Fibroblast of skin of right biceps (primary cell): ENCODE measurements at places on chromosomes 6 and 20.

GRCh38 chr20:46362921-46363867 lies 43.2 kb downstream of the ELMO2 start:
- no peak for DNase-seq

- DNase-seq, result peak; percentile 41
Observed at GRCh38 chr20:34753706-34754461, 49.7 kb downstream of the TP53INP2 start.

- DNase-seq, result peak; percentile 95
Observed at GRCh38 chr6:42453031-42453653, 1.4 kb upstream of the TRERF1 start.

DNA sequence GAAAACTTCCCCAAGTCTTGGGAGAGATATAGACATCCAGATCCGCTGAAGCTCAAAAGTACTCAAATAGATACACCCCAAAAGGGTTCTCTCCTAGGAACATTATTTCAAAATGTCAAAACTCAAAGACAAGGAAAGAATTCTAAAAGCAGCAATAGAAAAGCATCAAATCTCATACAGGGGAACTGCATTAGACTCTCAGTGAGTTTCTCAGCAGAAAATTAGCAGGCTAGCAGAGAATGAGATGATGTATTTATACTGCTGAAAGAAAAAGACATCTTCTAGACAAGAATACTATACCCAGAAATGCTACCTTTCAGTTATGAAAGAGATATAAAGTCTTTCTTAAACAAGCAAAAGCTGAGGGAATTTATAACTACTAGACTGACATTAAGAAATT lies 75.5 kb upstream of the RIMS1 start:
- no peak for DNase-seq

GRCh38 chr6:92962846-92963245 lies 456.5 kb downstream of the EPHA7 start:
- DNase-seq, result no peak

DNA sequence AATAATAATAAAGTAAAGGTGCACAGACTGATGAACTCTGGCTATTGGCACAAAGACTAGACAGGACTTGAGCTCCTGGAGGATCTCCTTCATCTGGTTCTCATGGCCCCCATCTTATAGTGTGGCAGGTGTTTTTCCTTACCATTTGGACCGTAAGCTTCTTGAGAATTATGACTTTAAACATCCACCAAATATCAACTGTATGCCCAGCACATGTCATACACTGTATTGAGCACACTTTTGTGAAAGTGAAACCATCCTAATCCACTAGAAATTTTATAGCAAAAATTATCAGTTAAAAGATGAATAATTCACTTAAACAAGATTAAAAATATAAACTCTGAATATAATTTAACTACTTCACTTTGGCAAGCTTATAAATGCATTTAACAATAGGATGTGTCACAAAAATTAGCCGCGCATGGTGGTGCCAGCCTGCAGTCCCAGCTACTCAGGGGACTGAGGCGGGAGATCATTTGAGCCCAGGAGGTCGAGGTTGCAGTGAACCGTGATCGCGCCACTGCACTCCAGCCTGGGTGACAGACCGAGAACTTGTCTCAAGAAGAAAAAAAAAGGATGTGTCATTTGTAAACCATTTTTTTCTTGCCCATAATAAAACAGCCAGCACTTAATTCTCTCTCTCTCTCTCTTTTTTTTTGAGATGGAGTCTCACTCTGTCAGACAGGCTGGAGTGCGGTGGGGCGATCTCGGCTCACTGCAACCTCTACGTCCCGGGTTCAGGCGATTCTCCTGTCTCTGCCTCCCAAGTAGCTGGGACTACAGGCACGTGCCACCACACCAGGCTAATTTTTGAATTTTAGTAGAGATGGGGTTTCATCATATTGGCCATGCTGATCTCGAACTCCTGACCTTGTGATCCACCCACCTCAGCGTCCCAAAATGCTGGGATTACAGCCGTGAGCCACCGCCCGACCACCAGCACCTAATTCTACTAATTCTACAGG lies 9.1 kb downstream of the HIVEP2 start:
- DNase-seq, result no peak

- DNase-seq, result no peak
Observed at GRCh38 chr6:167416676-167417430, 92.0 kb downstream of the TTLL2 start.

DNA sequence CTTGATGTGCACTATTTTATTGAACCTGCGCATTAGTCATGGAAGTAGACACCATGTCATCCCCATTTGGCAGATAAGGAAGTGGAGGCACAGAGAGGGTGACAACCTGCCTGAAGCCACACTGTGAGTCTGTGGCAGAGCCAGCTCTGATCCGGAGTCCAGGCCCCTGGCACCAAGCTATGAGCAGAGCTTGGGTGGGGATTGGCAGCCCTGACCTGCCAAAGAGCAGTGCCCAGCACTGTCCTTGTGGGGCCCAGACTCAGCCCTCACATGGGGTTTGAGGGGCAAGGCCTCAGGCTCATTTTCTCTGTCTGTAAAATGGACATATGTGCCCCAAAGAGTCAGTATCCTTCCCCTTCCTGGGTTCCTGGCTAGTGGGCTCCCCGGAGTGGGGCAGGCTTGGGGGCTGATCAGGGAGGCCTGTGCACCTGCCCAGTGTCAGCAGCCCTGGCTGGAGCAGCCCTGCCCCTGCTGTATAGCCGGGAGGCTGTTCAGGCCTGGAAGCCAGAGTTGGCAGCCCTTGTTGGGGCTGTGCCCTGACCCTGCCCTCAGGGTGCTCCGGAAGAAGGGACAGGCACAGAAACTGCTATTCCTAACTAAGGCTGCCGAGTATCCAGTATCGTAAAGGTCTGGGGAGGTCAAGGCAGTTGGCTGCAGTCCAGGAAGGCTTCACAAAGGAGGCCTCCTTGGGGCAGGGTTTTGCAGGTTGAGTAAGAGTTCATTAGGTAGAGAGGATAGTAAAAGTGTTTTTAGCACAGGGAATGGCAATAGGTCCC lies 38.7 kb downstream of the TGM2 start:
- no peak for DNase-seq

- DNase-seq, result peak; percentile 22
Observed at GRCh38 chr6:66964216-66964615, 1257.2 kb upstream of the EYS start.

DNA sequence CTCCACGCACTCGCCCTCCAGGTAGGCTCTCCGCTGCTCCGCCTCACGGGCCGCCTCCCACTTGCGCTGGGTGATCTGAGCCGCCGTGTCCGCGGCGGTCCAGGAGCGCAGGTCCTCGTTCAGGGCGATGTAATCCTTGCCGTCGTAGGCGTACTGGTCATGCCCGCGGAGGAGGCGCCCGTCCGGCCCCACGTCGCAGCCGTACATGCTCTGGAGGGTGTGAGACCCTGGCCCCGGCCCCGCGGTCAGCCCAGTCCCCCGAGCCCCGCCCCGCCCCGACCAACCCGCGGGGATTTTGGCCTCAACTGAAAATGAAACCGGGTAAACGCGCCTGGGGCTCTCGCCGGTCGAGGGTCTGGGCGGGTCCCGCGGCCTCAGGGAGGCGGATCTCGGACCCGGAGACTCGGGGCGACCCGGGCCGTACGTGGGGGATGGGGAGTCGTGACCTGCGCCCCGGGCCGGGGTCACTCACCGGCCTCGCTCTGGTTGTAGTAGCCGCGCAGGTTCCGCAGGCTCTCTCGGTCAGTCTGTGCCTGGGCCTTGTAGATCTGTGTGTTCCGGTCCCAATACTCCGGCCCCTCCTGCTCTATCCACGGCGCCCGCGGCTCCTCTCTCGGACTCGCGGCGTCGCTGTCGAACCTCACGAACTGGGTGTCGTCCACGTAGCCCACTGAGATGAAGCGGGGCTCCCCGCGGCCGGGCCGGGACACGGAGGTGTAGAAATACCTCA lies 598 bp downstream of the HLA-B start:
- no peak for DNase-seq

DNA sequence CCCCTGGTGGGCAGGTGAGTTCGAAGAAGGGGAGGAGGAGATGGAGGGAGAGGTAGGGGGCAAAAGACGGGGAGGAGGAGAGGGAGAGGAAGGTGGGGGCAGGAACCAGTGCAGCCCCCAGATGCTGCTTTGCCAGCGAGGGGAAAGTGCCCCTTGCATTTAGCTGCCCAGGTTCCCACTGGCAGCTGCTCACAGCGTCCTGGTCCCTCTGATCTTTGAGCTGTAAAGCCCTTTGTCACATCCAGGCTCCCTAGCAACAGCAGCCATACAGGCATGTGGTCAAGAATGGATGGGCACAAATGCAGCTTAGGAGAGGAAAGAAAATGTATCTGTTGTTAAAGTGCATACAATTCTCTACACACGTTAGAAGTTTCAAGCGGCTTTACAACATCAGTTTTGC lies 160.9 kb downstream of the CD83 start:
- no peak for DNase-seq

DNA sequence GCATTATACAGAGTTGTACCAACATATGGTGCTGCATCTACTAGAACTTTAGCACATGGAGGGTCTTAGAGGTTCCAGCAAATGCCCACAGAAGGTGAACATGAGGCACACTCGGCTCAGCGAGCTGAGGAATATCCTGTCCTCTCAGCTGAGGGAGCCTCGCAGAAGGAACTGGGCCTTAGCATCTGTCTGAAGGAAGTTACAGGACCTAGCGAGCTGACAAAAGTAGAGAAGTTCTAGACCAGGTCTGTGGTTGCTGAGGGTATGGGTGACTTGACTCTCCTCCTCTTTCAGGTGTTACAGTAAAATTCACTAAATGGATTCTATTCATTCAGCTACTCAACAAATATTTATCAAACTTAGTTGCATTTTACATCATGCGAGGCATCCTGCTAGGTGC lies 157.2 kb downstream of the ZDHHC14 start:
- no peak for DNase-seq

DNA sequence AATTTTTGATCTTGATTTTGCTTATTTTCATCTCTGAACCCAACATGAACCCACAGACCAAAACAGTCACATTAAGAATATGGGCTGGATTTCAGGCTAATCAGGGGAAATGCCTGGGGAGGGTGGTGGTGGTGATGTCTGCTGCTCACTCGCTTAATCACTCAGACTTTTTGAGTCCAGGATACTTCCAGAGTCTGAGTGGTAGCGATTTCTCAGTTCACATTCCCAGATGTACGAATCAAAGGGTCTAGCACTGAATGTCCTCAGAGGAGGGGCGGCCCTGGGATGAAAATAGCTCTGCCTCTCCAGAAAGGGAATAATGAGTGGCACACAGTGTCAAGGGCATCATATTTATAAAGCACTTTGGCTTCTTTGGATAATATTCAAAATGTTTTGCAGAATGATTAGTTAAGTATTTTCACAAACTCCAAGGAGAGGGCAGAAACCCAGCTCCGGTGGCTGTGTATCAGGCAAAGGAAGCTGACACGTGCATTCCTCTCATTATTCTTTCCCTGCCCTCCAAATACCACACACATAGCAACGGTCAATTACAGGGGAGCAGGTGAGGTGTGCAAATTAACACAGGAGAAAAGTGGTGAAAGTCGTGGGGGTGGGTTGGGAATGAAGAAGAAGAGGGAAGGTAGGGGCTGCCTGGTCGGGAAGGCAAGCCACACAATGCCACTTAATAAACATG lies 345.2 kb upstream of the RSPO3 start:
- DNase-seq, result peak; percentile 58

DNA sequence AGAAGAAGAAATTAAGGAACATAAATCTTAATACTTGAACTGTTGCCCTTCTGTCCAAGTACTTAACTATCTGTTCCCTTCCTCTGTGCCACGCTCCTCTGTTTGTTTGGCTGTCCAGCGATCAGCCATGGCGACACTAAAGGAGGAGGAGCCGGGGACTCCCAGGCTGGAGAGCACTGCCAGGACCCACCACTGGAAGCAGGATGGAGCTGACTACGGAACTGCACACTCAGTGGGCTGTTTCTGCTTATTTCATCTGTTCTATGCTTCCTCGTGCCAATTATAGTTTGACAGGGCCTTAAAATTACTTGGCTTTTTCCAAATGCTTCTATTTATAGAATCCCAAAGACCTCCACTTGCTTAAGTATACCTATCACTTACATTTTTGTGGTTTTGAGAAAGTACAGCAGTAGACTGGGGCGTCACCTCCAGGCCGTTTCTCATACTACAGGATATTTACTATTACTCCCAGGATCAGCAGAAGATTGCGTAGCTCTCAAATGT lies 17.1 kb downstream of the IRF4 start:
- DNase-seq, result peak; percentile 46

- DNase-seq, result peak; percentile 50
Observed at GRCh38 chr6:142485256-142485655, 183.4 kb downstream of the ADGRG6 start.

DNA sequence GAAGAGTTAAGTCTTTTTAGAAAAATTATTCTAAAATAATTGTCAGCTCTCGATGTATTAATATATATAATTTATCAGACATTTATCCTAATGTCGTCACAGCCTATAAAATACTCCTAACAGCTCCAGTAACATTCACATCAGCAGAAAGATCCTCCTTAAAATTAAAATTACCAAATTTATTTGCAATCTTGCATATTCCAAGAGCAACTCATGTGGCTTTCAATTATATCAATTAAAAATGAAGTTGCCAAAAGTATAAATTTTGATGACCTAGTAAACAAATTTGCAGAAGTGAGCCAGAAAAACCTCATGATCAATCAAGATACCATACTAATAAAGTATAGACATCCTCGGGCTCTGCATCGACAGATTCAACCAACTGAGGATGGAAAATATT lies 60.2 kb downstream of the IL20RA start:
- no peak for DNase-seq

GRCh38 chr20:49914310-49915117 lies 815 bp downstream of the SPATA2 start:
- DNase-seq, result no peak

- DNase-seq, result peak; percentile 89
Observed at GRCh38 chr6:100230953-100231316, 233.8 kb downstream of the SIM1 start.

GRCh38 chr6:152356662-152357061 lies 280.5 kb downstream of the SYNE1 start:
- DNase-seq, result peak; percentile 12

GRCh38 chr6:4055420-4056041 lies 23.4 kb downstream of the FAM217A start:
- DNase-seq, result peak; percentile 86

- DNase-seq, result peak; percentile 57
Observed at GRCh38 chr6:142474531-142475289, 172.9 kb downstream of the ADGRG6 start.

DNA sequence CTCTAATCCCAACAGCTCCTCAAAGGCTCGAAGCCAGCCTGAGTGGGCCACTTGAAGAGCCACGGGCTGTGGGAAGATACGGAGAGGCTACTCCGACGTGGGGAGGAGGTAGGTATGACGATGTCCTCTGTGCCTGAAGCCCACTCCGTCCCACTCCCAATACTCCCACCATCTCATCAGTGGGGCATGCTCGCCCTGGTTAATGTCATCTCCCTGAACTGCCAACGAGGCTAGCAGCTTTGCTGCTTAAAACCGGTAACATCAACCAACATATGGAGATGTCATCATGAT lies 11.1 kb downstream of the NRN1 start:
- DNase-seq, result no peak

- DNase-seq, result no peak
Observed at GRCh38 chr6:30152910-30153610, 8.0 kb downstream of the TRIM10 start.

GRCh38 chr6:125304970-125305660 lies 3.3 kb upstream of the HDDC2 start:
- no peak for DNase-seq

GRCh38 chr6:73747289-73747688 lies 51.3 kb downstream of the CD109 start:
- no peak for DNase-seq
